Activated naive CD8-positive, alpha-beta T cell treated with anti-CD3 and anti-CD28 coated beads for 36 hours (primary cell): ENCODE measurements at places on chromosomes 4 and X. TPM values are rescaled to one million over a fixed set of nuclear protein-coding genes. Genes with fewer than 3 reads are reported as not detected.

- DNase-seq = no peak
Observed at GRCh38 chr4:54185044-54185780, 43.9 kb upstream of the PDGFRA start.

- no peak for DNase-seq
Observed at GRCh38 chr4:165359506-165359905, 19.3 kb upstream of the CPE start.

DNA sequence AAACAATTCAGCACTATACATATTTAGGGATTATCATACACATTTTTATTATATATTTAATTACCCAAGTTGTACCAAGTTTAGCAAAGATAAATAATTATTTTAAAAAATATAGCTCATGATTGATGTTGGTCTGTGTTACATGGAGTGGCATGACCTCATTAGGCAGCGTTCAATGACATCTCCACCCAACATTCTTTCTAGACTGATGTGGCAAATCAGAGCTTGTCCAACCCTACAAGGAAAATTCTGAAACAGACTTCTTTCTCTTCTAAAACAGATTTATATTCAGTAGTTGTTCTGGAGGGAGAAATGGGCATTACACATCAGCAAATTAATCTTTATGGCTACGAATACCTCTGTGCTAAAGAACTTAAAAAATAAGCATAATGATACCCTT lies 189.7 kb downstream of the PDGFC start:
- no peak for DNase-seq

DNA sequence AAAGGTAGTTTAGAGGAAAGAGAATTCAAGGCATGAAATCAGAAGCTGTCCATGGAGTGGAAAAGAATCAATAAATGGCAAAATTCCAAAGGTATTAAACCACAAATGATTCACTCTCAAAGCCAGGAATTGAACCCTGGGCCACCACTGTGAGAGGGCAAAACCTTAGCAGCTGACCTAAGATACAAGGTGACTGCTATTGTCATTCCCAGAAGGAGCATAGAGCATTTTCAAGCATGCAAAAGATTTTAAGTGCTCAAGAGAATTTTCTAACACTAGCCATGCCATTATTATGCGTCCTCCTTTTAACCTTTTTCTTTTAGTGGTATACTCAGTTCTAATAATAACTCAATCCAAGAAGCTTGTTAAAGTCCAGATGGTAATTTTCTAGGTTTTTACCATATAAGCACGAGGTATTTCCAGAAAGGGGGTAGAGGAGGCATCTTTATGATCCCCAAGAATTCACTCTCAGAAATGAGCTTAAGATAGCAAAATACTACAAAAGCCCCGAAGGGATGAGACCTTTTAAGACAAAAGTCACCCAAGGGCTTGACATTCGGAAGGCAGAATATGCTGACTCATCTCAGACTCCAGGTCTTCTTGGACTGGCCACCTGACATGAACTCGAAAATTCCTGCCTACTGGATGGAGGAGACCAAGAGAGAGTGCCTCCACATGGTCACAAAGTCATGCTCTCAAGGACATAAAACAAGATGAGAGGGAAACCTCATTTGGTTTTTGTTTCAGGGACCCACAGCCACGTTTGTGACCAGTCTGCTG lies 13.8 kb upstream of the PAGE5 start:
- no peak for DNase-seq

Gene SLC34A2
- total RNA-seq = not detected

Gene SPANXD
- not detected for total RNA-seq

Gene SCML2
- total RNA-seq = 4.0 TPM

- DNase-seq = no peak
Observed at GRCh38 chr4:128524311-128524710, 236.7 kb upstream of the PGRMC2 start.

- DNase-seq = no peak
Observed at GRCh38 chr4:128837679-128838078, 28.2 kb downstream of the JADE1 start.

DNA sequence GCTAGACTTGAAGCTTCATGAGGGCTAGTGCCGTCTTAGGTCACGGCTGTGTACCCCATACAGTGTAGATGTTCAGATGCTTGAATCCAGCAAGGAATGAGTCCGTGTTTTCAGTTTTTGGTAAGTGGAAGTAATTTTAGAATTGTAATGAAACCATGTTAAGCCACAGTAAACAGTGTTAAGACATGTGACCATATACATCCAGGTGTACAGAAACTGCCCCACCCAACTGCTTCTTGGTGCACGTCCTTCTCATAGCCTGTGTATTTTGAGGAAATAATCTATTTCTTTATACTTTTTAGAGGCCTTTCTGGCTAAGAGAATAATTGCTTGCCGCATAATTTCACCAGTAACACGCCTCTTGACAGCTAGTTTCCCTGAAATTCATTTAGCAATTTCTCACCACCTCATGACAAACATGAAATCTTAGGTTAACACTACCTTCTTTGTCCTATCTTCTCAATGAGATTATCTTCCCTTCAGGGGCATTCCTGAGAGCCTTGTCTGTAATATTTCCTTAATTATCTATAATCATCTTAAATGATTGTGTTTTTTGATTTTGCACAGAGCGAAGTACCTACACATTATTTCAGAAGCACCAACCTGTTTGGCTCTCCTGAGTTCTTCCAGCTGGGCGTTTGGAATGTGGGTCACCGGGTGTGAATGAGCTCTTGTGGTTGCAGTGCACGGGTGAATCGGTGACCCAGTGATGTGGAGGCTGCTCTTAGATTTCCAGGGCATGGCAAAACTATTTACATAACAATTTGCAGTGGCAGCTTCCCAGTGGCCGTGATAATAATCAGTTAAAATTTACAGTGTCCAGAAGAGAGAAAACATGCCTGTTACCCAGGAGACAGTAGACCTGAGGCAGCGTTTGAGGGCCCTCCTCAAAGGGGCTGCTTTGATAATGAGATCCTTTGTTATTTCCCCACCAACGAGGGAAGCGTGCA lies 50.2 kb upstream of the TADA2B start:
- no peak for DNase-seq

GRCh38 chrX:69258893-69259292 lies 93.6 kb upstream of the PJA1 start:
- DNase-seq = no peak

DNA sequence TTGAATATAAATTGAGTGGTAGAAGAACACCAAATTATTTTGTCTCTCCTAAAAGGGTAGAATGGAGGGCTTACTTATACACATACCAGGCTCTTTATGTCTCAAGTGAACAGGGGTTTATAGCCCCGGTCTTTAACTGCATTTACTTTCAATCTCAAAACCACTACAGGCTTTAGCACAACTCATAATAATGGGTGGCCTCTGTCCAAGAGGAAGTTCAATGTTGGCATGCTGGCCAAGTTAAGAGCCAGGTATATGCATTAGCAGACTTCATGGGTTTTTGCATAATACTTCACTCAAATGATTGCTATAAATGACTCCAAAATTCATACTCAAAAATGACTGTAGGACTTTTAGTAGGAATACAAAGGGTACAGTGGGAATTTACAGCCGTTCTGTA lies 118.5 kb upstream of the OTUD4 start:
- no peak for DNase-seq

- no peak for DNase-seq
Observed at GRCh38 chrX:97267396-97268181, 383.9 kb downstream of the RPA4 start.

Gene TMEM150C
- total RNA-seq = not detected

DNA sequence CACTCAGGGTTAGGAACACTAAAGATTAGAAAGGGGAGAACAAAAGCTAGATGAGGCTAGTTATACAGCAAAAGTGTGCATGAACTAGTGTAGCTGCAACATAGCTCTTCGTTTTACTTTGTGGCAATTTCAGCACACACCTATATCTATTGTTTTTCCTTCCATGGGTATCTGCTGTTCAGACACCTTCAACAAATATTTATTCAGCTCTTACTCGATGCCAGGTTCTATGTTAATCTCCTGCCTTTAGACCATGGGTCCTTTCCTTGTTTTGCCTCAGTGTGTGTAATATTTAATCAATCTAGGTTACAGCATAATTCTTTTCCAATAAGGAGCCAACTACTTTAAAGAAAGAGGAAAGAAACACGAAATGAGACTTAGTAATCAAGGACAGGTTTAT lies 10.4 kb upstream of the FAM9A start:
- DNase-seq = no peak

Gene KLF8
- total RNA-seq = 1.7 TPM

DNA sequence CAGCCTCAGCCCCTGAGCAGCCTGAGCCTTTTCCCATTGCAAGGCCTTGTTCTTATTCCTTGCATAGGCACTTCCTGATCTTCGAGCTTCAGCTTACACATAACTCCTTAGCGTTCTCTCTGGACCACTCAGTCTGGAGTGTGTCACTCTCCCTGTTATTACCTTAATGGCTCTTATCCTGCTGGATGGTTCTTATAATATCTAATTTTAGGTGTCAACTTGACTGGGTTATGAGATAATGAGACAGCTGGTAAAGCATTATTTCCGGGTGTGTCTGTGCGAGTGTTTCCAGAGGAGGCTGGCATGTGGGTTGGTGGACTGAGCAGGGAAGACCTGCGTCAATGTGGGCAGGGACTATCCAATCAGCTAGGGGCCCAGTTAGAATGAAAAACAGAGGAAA lies 75.7 kb downstream of the HAUS3 start:
- DNase-seq = no peak

Gene KDR
- total RNA-seq = 0.08 TPM

GRCh38 chr4:141686879-141687278 lies 50.5 kb downstream of the IL15 start:
- no peak for DNase-seq

GRCh38 chr4:184897895-184898294 lies 72.1 kb upstream of the ACSL1 start:
- DNase-seq = no peak

- DNase-seq = no peak
Observed at GRCh38 chr4:73866246-73866645, 2.9 kb upstream of the CXCL1 start.

GRCh38 chr4:57109411-57109846 lies 756 bp downstream of the IGFBP7 start:
- DNase-seq = no peak

- no peak for DNase-seq
Observed at GRCh38 chrX:101025126-101025525, 26.8 kb downstream of the TRMT2B start.

DNA sequence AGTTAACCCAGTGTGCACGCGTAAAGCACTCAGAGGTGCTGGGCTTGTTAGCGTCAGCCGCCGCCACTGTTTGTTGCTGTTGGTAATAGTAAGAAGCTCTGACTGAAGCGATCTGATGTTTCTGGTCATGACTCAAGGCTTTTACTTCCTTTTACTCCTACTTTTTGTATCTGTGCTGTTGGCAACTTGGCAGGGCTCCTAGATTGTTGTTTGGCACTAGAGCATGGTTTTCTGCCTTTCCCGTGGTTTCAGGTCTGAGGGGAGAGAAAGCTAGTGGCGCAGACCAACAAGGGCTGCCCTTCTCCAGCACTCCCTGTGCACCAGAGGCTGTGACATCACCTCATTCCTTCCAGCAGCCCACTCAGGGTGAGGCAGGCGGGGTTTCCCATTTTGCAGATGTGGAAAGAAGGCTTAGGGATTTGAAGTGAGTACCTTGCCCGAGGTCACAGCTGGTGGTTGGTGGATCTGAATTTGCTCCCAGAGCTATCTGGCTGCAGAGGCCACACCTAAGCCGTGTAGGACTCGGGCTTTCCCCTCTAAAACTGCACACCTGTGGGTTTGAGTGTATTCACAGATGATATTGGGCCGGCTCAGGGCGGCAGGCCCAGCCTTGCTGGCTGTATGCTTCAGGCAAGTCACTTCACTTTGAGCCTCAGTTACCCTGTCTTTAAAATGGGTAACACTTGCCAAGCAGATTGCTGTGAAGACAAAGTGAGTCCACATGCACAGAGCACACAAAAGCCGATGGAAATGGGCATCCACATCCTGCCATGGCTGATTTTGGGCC lies 51.2 kb upstream of the TADA2B start:
- DNase-seq = no peak

GRCh38 chrX:53093177-53093655 lies 726 bp upstream of the KANTR start:
- peak; percentile 81 for DNase-seq

DNA sequence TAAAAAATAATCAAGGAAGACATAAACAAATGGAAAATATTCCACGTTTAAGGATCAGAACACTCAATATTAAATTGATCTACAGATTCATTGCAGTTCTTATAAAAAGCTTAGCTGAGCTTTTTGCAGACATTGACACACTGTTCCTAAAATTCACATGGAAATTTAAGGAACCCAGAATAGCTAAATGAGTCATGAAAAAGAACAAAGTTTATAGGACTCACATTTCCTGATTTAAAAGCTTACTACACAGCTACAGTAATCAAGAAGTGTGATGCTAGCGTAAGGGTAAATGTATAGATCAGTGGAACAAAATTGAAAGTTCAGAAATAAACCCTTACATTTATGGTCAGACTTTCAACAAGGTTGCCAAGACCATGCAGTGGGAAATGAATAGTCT lies 33.1 kb downstream of the NSUN7 start:
- no peak for DNase-seq
